A549 (cell line): ENCODE measurements at places on chromosomes 5 and 9. TPM values are rescaled to one million over a fixed set of nuclear protein-coding genes. Genes with fewer than 3 reads are reported as not detected.

UGCG gene
- polyA plus RNA-seq: 10.5 to 12.1 TPM (median 11.6 TPM) in 3 replicates

ADAMTS16 gene
- polyA plus RNA-seq: 0.71 to 0.83 TPM (median 0.83 TPM) in 3 replicates

FAT2 gene
- polyA plus RNA-seq: 0.01 to 0.03 TPM (median 0.01 TPM) in 3 replicates

C6 gene
- not detected in 3 replicates for polyA plus RNA-seq

DNA sequence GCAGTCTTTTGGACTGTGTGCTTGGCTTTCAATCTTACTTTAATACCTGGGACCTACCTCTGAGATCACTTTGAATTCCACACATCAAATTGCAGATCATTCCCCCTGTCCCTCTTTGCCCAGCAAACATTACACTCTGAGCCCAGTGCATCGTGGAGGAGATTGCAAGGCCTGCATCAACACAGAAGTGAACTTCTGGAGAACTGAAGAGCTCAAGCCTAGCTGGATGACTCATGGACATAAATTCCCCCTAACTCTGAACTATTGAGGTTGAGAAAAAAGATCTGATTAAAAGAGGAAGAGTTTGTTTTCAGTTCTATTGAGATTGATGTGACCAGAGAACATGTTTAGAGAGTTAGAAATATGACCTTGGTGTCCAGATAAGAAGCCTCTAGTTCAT, 316.0 kb upstream of the DMAC1 start:
- no peak for DNase-seq

- DNase-seq: no peak
Observed at GRCh38 chr5:67960939-67961338, 254.6 kb upstream of the PIK3R1 start.

- DNase-seq: no peak
Observed at GRCh38 chr5:9927106-9927505, 297.0 kb upstream of the TAS2R1 start.

DNA sequence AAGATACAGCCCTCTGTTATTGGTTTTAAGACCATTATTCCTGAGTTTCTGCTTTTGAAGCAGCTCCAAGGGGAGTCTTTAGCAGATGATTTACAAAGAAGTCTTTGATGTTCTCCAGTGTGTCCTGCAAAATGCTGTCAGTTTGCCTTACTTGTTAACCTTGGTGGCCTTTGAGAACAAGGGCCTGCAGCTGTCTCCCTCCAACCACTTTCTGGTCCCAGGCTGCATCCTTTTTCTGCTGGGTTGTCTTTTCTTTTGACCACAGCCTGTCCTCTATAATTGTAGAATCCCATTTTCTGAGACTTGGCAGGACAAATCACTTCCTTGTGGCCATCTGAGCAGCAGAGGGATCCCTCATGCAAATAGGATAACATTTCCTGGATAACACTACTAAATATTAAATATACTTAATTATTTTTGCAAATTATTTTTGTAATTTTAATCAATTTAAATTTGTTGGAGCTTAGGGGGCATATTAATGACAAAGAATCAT, 281.4 kb downstream of the DMRT2 start:
- no peak for DNase-seq

PCDHGA2 gene
- 0.47 to 0.78 TPM (median 0.58 TPM) in 3 replicates for polyA plus RNA-seq

PDE6A gene
- 0.20 to 0.30 TPM (median 0.28 TPM) in 3 replicates for polyA plus RNA-seq

DNA sequence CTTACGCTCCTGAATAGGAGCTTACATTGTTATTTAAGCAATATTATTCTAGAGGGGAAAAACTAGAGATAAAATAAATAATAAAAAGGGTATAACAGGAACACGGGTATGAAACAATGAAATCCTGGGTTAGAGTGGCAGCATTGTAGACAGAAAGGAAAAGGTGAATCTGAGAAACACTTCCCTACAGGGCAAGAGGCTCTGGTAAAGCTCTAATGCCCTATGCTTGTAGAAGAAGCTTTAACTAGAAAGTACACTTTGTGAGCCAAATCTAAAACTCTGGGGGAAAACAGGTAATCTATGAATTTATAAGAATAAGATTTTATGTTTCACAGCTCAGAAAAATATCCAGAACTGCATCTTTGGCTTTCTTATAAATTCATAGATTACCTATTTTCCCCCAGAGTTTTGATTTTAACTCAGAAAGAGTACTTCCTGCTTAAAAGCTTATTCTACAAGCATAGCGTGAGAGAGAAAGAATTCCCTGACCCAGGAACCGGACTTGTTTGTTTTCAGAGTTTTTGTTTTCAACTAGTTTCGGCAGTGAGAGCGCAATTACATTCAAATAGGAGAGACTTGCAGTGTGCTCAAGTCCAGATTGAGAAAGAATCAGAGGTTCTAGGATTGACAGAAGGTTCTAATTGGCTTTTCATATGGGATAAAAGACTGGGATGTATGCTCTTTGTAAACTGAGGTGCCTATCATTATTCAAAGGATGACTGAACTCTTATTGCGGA, 651.0 kb upstream of the RORB start:
- DNase-seq: no peak

GRCh38 chr5:2000591-2000990, 117.9 kb upstream of the IRX4 start:
- no peak for DNase-seq

- no peak for DNase-seq
Observed at GRCh38 chr5:170611449-170612090, 107.8 kb downstream of the KCNIP1 start.

DNA sequence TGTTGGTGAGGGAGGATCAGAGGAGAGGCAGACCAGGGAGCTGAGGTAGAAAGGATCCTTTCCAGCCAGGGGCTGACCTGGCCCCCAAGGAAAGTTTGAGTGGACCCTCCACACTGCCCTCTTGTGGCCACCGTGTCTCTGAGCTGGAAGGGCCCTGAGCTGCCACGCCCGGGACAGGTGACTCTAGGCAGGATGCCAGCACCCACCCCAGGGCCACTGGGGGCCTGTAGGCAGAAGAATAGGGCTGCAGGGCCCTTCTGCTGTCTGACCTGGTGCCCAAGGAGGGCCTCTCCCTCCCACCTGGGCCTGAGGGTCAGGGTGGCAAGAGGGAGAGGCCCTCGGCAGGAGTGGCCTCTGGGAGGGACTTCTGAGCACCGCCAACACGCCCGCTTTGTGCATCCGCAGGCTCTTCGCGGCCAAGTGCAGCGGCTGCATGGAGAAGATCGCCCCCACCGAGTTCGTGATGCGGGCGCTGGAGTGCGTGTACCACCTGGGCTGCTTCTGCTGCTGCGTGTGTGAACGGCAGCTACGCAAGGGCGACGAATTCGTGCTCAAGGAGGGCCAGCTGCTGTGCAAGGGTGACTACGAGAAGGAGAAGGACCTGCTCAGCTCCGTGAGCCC, 76.8 kb downstream of the LMX1B start:
- DNase-seq: peak; percentile 76

- no peak for DNase-seq
Observed at GRCh38 chr5:180858586-180858985, 2.5 kb downstream of the ZFP62 start.

MAML1 gene
- polyA plus RNA-seq: 11.0 to 12.0 TPM (median 11.4 TPM) in 3 replicates

GRCh38 chr9:127360250-127360649, 36.7 kb upstream of the SLC2A8 start:
- no peak for DNase-seq

DNA sequence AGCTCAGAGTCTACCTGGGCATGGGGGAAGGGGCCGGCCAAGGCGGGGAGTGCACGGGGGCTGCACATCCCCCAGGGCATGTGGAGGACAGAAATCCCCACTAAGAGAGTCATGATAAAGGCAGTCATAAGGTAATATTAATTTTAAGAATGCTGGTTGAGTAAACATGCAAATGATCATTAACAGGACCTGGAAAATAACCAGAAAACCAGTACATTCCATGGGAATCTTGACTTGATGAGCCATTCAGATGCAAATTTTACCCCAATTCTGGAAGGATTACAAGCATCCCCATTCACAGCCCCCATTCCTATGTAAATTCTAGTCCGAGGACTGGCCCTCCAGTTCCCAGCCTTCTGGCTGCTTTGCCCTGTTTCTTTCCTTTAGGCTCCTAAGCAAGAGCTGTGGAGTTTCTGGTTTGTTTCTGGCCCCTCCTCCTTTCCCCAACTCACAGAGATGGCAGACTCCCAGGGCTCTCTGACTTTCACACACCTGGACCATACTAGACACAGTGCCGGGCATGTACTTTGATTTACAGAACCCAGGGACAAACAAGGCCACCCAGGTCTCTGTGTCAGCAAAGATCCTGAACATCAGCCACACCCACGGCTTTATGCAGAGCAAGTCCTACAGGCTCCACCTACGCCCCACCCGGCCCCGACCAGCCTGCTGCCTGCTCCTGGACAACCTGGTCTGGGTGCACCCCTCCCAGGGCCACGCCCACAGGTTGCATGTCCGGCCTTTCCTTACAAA, 62.7 kb downstream of the SEMA4D start:
- peak; percentile 13 for DNase-seq

- DNase-seq: no peak
Observed at GRCh38 chr9:124208571-124208970, 49.2 kb upstream of the NEK6 start.

ARHGEF37 gene
- 0.98 to 1.2 TPM (median 1.2 TPM) in 3 replicates for polyA plus RNA-seq

CYFIP2 gene
- polyA plus RNA-seq: 18.6 to 23.8 TPM (median 21.8 TPM) in 3 replicates

DNA sequence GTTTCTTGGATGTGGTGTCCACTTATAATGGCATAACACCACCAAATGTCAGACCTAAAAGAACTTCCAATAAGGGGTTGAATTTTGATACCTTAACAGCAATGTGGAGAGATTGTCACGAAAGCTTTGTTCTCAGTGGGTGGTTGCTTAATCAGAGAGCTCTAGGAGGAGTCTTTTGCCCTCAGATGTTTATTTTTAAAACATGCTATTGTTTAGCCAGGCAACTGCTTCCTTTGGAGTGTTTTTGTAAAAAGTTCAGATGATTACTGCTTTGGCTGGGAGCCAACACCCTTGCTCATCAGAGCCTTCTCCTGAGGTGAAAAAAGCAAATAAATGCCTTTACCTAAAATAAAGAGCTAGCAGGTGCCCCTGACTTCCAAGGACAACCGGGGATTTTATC, 65.0 kb downstream of the SLC1A1 start:
- no peak for DNase-seq

DNA sequence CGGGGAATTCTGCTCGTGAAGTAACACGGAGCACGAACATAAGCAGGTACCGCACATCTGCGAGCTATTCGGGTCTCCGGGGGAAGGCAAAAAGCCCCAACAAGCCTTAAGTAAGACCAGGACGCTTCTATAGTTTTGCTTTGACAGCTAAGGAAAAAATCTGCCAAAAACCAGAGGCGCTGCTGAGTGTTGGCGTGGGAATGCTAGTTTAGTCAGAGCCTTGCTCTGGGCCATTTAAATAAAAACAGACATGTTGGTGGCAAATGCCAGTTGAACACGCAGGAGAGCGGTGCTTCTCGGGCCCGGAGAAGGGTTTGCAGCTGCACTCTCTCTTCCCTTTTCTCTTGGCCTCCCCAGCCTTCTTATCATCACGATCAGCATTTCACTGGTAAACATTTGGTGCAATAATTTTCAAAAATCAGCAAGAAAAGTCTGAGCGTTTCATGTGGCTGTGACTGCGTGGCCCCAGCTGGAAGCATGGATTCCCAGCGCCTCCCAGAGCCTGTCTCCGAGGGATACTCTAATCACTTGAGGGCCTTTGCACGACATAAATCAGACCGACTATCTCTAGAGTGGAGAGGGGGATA, 6.4 kb upstream of the NOTCH1 start:
- no peak for DNase-seq

SLC45A2 gene
- not detected in 3 replicates for polyA plus RNA-seq

DNA sequence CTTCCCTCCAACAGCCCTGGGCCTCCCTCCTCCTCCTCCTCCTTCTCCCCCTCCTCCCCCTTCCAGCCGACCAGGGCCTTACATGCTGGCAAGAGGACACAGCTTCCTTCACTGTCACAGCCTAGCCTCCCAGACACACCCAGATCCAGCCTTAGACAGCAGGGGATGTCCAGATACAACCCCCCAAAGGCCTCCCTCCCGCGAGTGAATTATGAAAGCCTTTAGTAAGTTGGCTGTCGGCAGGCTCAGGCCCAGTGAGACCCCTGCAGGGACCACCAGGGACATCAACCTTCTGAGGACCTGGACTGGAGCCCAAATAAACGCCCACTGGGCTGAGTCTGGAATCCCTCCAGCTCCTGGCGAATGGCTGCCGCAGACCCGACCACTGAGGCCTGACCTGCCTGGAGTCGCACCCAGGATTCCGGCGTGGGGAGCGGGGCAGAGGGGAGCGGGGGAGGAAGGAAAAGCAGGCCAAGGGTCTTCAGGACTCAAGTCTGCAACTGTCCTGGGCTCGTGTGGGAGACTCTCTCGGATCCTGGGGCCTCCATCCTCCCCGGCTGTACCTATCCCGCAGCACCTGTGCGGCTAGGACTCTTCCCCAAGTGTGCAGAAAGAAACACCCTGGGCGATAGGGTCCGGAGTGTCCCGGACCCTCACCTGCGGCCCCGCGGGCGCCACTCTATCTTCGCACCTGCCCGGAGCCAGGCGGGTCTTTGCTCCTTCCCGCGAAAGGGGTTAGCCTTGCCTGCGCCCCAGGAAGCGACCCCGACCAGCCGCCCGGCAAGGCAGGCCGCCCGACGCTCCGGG, 705 bp downstream of the SEPTIN8 start:
- DNase-seq: peak; percentile 33

C9orf153 gene
- 0.06 to 0.17 TPM (median 0.16 TPM) in 3 replicates for polyA plus RNA-seq

GRCh38 chr9:109779711-109780452, at the start of gene PALM2AKAP2:
PALM2AKAP2 (plus strand) TSS chr9:109780198; CDS start chr9:109780489, 291 bp downstream.
- peak; percentile 39 for DNase-seq

- DNase-seq: no peak
Observed at GRCh38 chr5:58548068-58548467, 34.8 kb upstream of the RAB3C start.

- no peak for DNase-seq
Observed at GRCh38 chr5:140005145-140005591, 37.9 kb downstream of the NRG2 start.

DNA sequence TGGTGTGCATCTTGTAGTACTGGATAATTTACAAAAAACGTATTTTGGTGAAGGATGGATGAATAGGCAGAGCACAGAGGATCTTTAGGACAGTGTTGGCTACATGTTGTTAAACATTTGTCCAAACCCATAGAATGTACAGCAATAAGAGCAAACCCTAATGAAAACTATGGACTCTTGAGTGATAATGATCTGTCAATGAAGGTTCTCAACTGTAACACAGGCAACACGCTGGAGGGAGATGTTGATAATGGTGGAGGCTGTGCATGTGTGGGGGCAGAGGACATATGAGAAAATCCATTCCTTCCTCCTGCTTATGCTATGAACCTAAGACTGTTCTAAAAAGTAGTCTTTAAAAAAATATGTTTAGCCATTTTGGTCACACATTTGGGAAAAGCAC, 194.0 kb downstream of the FER start:
- DNase-seq: no peak
